ENCODE measurements at places on chromosomes 3 and 15.
A peak's percentile ranks its signal among the peaks of the same experiment; 100 is the strongest.

DNA sequence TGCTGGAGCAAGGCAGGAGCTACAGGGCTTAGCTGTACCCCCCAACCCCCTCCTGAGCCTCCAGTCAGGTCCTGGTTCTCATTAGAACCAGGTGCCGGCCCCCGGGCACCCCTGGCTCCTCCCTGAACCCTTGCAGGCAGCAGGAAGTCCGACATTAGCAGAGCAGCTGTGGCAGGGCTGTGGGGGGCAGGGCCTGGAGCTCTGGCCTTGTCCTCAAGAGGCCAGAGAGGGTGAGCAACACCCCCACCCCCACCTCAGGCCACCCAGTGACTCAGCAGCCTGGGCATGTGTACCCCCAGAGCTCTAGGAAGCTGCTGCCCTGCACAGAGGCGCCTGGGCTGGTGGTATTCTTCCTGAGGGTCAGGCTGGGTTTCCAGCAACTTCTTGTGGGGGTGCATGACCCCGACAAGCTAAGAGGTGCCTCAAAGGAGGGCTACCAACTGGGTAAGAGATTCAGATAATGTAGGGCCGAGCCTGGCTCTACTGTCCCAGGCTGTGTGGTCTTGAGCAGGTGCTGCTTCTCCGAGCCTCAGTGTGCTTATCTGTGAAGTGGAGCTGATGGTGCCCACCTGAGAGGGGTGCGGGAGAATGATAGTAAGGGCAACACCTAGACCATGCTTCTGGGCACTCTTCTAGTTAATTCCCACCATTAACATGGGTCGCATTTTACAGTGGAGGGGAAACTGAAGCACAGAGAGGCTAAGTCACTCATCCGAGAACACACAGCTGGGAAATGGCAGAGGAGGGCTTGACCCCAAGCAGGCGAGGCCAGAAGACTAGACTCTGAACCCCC, 16.0 kb downstream of the H1-8 start:
- peak; percentile 98 for DNase-seq

DNA sequence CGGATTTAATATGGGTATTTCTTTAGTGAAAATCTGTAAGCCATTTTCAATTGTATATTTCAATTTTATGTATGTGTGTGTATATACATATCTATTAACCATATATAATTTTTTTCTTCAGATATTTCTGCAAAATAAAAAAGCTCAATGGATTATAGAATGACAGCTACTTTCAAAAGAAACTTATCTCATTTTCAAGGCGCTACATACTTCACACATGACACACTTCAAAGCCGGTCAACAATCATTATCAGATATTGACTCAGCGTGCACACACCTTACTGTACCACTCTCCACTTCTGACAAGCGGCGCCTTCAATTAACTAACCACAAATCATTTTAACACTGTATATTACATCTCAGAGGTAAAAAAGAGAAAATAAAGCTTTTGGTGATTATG, 39.6 kb downstream of the ATP13A3 start:
- DNase-seq, result no peak

DNA sequence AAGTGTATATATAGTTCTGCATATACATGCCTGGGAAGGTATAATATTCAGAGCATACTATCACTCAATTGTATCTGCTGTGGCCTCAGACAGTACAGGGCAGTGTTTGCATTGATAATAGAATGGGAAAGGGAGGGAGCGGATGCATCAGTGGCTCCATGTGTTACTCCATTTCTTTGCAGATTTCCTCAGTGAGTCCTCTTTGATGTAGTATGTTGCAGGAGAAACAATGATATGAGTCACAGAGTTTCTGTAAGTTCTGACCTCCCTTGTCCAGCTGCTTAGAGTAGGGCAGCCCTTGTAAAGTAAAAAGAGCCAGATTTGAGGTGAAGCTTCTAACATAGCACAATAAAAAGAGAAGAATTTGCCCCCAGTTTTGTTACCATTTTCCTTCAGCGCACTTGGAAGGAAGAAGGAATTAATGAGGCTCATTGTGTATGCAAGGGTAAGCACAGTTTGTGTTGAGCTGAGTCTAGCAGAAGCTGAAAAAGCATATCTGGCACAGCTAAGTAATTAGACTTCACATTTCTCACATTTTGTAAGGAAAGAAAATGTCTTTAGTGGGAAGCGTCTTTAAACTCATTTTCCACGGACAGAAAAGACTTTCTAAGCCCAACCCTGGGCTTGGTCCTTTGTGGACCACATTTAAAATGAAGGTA, 555.8 kb upstream of the IL12A start:
- DNase-seq, result peak; percentile 69

- DNase-seq, result peak; percentile 29
Observed at GRCh38 chr3:105686278-105686897, 182.4 kb downstream of the CBLB start.

DNA sequence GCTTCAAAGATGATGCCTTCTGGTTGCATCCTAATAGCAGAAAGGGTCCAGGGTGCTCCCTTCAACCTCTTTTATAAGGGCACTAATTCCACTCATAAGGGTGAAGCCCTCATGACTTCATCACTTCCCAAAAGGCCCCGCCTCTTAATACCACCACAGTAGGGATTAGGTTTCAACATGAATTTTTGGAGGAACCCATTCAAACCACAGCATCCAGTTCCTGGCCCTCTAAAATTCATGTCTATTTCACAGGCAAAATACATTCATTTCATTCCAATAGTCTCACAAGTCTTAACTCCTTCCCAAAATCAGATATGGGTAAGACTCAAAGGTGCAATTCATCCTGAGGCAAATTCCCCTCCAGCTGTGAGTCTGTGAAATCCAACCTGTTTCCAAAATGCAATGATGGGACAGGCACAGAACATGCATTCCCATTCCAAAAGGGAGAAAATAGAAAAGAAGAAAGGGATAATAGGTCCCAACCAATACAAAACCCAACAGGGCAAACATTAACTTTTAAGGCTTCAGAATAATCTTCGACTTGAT, 124.0 kb downstream of the ATP1B3 start:
- peak; percentile 40 for DNase-seq

All from M059J (cell line).